ENCODE measurements at places on chromosomes 1 and 21.

- no peak for DNase-seq
Measured at GRCh38 chr1:111723091-111723806, 15.9 kb downstream of the INKA2 start.

GRCh38 chr21:41684381-41685245 lies 82.2 kb downstream of the RIPK4 start:
- no peak for DNase-seq

GRCh38 chr1:153536012-153536670 lies 350 bp upstream of the S100A6 start:
- peak; percentile 62 for DNase-seq

- DNase-seq: no peak
Measured at GRCh38 chr1:20279509-20279908, 11.2 kb upstream of the VWA5B1 start.

- no peak for DNase-seq
Measured at GRCh38 chr1:153347856-153348255, 785 bp downstream of the PGLYRP4 start.

DNA sequence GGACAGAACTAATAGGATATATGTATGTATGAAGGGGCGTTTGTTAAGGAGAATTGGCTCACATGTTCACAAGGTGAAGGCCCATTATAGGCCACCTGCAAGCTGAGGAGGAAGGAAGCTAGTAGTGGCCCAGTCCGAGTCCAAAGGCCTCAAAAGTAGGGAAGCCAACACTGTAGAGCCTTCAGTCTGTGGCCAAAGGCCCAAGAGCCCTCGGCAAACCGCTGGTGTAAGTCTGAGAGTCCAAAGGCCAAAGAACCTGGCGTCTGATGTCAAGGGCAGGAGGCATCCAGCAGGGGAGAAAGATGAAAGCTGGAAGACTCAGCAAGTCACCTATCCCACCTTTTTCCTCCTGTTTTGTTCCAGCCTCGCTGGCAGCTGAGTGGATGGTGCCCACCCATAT lies 24.5 kb downstream of the BACH1 start:
- DNase-seq: no peak

GRCh38 chr1:8718850-8719361 lies 98.5 kb downstream of the RERE start:
- DNase-seq: no peak

DNA sequence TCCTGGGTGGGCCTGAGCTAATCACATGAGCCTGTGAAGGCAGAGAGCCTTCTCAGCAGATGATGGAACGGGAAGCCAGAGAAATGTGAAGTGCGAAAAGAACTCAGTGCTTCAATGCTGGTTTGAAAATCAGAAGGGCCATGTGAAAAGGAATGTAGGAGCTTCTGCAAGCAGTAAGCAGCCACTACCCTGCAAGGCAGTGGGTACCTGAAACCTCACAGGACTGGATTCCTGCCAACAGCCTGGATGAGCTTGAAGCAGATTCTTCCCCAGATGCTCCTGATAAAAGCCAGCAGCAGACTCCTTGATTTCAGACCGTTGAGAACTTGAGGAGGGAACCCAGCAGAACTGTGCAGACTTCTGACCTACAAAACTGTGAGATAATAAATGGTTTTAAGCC lies 158.6 kb downstream of the SYT2 start:
- DNase-seq: no peak
